ENCODE measurements at places on chromosomes 4 and X.

DNA sequence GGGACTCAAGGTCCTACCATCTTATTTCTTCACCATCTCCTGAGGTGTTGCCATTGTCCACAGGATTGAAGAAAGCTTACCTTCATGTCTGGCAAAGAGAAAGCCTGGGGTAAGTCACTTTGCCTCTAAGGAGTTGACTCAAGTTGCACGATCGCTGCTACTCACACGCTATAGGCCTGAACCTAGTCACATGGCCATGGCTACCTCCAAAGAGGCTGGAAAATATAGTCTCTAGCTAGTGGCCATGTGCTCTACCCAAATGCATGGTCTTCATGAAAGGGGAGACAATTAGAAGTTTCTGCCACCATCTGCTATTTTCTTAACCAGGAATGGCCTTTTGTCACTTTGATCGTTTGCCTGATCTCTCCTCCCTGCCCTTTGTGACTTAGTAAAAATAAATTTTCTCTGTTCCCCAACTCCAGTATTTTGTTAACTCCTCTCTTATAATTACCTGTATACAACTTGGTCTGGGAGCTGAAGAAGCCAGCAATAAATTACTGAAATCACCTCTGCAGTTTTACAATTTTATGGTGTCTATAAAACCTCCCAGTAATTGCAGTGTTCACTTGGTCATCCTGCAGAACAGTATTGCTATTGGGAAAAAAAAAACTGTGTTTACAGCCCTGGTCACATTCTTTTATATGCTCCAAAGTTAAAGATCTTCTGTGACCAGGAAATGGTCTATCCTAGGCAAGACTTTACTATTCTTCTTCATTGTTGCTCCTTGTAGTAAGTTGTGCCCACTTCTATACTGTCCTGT is 126.7 kb upstream of the TSPAN5 start:
- no peak for DNase-seq

DNA sequence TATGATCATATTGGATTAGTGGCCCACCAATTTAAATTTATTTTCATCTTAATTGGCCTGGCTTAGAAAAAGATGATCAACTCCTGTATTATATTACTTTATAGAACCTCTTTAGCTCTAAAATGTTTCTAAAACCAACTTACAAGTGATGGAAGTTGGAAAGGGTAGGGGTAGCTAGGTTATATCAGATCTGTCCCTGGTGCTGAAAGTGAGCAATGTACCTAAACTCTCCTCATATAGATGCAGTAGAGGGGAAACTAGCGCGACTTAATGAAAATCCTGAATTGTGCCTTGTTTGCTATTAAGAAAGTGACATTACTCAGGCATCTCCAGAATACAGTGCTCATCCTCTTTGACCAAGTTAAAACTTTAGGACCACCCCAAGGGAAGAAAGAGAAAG is 7.5 kb upstream of the PTCHD1 start:
- DNase-seq: no peak

- no peak for DNase-seq
These were observed 32.8 kb downstream of the FHDC1 start for GRCh38 chr4:152968806-152969394.

GRCh38 chrX:51802917-51803688 is 59.9 kb downstream of the GSPT2 start:
- DNase-seq: peak; percentile 21

- DNase-seq: no peak
These were observed 5.9 kb upstream of the PITX2 start for GRCh38 chr4:110628663-110629213.
